ENCODE measurements at places on chromosomes 13 and 19.

- no peak for DNase-seq
Measured at GRCh38 chr19:3282155-3282554, 57.7 kb downstream of the CELF5 start.

- DNase-seq = no peak
Measured at GRCh38 chr13:75196147-75196837, 285.7 kb downstream of the TBC1D4 start.

DNA sequence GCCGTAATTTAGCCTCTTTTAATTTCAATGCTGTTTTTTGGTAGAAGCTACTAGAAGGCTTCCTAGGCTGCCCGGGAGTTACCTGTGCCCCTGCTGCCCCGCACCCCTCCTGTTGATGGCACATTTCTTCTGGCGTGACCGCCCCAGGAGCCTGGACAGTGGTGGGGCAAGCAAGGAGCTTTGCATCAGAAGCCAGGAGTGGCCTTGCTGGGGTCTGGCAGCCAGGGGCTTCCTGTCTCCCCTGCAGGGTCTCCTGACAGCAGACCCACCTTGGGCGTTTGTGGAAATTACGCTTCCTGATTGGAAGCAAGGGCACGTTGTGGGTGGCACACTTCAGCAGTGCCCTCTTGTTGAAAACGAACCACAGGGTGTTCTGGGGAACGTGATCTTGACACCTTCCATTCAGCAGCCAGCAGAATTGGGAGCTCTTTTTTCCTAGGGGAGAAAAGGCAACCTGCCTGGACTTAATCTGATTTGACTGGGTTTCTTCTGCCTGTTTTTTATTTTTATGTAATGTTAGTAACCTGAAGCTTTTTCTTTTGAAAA is 90.0 kb upstream of the TEX29 start:
- DNase-seq = no peak

GRCh38 chr13:28563609-28564008 is 68.7 kb upstream of the FLT1 start:
- DNase-seq = no peak

DNA sequence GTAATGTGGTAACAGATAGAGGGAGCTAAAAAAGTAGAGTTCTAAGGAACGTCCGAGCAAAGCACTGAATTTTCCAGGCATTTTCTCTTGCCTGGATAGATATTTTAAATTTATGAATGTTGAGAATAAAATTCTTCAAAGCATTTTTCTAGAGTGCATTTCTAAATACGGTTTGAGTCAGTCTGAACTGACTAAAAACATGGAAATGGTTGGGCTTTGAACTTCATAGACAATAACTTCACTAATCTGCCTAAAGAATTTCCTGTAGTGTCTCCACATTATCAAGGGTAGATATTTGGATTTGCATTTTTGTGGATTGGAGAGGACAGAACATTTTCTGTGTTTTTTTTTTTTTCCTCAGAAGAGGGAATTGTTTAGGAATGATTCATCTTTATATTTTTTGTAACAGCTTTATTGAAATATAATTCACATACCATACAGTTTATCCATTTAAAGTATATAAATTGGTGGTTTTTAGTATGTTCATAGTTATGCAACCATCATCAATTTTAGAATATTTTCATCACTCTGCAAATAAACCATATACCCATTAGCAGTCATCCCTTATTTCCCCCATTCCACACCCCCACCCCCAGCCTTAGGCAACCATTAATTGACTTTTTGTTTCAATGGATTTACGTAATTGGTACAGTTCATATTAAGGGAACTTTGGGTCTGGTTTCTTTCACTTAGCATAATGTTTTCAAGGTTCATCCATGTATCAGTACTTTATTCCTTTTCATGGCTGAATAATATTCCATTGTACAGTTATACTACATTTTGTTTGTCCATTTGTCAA is 20.7 kb downstream of the GARRE1 start:
- DNase-seq = no peak

- no peak for DNase-seq
Measured at GRCh38 chr13:84951128-84951527, 848.1 kb downstream of the SLITRK6 start.

DNA sequence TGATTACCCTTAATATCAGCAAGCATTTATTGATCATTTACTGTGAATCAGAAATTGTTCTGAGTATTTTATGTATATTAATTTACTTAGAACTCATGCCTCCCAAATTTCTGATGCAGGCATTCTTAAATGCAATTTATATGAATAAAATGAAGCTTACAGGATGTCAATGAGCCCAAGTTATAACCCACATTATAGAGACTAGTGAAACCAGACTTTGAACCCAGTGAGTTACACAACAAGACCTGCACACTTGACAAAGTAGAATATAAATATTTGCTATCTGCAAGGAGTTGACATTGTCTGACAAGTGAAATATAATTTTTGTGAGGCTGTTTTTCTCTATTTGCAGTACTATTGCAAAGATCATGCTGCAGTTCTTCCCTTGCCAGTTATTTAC is 656.0 kb downstream of the GPC5 start:
- no peak for DNase-seq

- no peak for DNase-seq
Measured at GRCh38 chr13:97716746-97717145, 236.7 kb upstream of the IPO5 start.

DNA sequence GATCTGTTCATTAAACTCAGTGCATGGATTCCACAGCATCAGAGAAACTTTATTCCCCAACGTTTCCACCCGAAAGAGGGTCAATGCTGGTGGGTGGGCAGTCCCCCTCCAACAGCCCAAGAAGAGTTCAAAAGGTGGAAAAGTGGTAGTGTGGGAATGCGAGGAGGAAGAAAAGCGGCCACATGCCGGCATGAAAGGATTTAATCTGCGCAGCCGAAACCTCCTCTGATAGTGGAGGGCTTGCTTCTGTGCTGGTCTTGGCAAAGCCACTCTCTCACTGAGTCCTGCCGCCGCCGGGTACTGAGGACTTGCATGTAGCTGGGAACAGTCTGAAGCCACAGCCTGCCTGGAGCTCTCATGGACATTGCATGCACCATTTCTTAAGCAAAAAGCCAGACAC is 136.2 kb upstream of the ZNF536 start:
- no peak for DNase-seq

DNA sequence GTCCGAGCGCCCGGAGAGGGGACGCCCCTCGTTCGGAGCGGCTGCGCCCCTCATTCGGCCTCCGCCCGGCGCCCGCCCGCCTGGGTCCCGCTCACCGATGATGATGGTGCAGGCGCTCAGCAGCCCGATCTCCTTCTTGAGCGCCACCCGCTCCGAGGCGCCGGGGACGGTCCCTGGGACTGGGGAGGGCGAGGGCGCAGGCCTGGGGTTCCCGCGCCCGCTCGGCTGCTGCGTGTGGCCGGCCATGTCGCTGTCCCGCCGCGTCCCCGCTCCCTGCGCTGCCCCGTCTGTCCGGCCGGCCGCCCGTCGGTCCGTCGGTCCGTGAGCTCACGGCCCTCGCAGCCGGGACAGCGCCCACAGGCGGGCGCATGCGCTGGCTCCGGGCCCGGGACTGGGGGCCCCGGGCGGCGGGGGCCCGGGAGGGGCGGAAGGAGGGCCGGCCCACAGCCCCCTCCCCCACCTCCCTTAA is at the start of gene SLC7A10:
TSS of gene SLC7A10 (minus strand) at position 393 of the 469 bp plus-strand sequence. CDS start at position 246, 147 bp downstream.
- DNase-seq = no peak

DNA sequence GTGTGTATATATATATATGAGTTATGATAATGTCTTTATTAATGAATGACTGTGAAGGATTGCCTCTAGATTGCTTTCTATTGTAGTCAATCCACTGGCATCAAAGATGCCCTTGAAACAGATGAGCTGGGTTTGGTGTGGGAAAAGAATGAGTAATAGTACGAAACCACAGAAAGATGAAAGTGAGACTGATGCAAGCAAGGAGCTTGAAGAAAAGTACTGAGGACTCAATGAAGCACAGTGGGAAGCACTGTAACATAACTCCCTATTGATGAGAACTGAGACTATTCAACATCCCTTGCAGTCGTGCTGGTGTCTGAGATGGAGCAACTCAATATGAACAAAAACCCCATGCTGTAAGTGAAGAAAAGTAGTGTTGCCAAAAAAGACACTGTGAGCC is 1794.2 kb downstream of the SLITRK5 start:
- no peak for DNase-seq

DNA sequence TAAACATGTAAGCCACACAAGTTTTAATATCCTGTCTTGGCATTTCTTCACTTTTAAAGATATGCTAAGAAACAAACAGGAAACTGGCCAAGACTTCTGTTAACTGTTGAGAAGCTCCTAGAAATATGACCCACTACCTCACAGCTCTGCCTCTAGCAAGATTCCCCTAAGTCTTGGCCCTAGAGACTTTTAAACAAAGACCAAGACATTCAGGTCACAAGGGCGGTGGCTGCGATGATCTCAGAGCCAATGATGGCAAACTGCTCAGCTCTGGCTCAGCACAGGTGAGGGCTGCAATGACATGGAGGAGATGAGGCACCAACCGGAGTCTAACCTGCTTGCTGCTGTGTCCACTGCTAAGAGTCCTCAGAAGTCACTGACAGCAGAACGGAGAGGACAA is 114.8 kb downstream of the SUCLA2 start:
- no peak for DNase-seq

DNA sequence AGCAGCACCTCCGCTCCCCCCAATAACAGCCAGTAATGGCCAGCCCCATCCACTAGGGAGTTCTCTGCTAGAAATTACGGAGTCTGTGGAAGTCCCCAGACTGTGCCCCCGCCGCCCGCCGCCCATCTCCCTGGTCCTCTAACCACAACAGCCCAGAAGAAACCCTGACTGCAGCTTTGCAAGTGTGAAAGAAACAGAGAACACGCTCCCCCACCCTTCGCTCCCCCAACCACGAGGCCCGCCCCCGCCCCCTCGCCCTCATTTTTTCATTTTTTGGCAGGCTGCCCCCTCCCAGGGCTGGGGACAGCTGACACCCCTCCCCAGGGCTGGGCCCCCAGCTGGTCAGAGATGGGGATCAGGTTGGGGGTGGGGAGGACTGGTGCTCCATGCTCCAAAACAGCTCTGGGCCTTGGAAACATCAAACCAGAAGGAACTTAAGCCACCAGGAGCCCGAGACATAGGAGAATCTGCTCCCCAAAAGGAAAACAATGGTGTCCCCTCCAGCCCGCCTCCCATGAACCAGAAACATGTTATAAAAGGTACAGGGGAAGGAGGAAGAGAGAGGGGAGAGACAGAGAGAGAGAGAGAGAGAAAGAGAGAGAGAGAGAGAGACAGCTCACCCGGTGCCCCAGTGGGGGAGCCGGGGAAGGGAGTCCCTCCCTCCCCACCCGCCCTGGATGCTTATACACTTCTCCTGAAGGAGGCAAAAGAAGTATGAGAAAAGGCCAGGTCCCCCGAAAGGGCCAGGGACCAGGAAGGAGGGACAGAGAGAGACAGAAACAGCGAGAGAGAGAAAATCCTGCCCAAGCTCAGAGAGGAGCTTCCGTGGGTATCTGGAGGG is 29.8 kb upstream of the ASF1B start:
- no peak for DNase-seq

DNA sequence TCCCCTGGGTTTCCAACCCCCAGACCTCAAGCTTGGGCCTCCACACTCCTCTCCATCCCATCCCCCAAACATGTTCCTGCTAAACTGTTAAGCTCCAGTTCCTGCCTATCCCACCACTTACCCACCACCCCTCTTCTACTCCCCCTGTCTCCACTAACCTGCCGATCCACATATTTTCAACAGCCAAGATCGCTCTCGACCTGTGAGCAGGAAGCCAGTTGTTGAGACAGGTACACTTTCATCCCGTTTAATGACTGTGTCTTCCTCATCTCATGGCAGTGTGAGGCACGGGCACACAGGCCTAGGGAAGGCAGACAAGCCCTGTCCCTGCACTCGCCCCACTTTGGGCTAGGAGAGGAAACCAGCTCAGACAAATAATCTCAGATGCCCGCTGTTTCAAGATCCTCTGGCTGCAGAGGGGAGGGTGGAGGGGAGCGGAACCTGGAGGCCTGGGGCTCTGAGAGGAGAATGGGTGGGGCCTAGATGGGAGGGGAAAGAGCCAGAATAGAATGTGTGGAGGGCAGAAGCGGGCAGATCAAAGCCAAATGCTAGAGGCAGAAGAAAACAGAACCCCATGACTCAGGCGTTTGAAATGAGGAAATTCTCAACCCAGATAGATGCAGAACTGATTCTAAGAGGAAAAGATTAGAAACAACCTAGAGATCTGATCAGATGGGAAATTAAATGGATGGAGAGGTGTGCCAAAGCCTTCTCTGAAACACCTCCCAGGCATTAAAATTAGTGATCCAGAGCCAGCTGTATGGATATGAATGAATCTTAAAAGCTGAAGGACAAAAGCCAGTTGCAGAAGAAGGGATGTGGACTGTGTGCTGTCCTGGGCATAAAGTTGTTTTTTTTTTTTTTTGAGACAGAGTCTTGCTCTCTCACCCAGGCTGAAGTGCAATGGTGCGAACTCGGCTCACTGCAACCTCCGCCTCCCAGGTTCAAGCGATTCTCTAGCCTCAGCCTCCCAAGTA is 16.9 kb upstream of the CYP2S1 start:
- DNase-seq = no peak

GRCh38 chr13:101916775-101917474 is 464.4 kb downstream of the ITGBL1 start:
- no peak for DNase-seq

DNA sequence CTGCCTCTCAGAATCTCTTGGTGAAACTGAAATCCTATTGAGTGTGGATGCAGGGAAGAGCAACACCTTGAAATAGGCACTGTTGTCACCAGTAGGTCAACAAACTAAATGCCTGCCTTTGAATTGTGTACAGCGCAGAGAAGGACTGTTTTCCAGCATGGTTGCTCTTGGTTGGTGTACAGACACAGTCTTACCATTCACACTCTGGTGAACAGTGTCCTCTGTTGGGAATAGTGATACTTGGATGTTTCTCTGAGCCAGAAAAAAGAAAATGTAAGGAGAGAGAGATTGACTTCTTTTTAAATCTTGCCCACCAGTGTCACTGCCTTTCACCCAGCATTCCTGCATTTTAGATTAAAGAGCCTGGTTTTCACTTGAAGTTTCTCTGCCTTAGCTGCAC is 179.7 kb downstream of the STK24 start:
- DNase-seq = no peak

- DNase-seq = no peak
Measured at GRCh38 chr19:6568010-6568526, 22.9 kb downstream of the CD70 start.

- peak; percentile 83 for DNase-seq
Measured at GRCh38 chr13:37869756-37870488, at the start of gene TRPC4. Gene TRPC4, minus strand, starts transcription at chr13:37869772. Its CDS starts 86,439 bp downstream, at chr13:37783333.
